ENCODE measurements at places on chromosomes 3 and 15.

GRCh38 chr15:24966364-24967103 lies 11.7 kb downstream of the SNRPN start:
- H3K4me1 ChIP-seq = no peaks in the 10 kb centered on the region
- DNase-seq = no peak
- no peaks in the 10 kb centered on the region for H3K27me3 ChIP-seq

- no peak overlapping the region for H3K4me3 ChIP-seq
- H3K27me3 ChIP-seq = peaks cover 12% of the 10 kb centered on the region
- no peak overlapping the region for H3K27ac ChIP-seq
- no peaks in the 10 kb centered on the region for H3K4me1 ChIP-seq
Measured at GRCh38 chr3:45218578-45219390, 7.3 kb downstream of the TMEM158 start.

- no peak overlapping the region for H3K4me3 ChIP-seq
- peaks cover under 1% of the 10 kb centered on the region for H3K27me3 ChIP-seq
- no peaks in the 10 kb centered on the region for H3K36me3 ChIP-seq
- DNase-seq = no peak
- no peaks in the 10 kb centered on the region for H3K4me1 ChIP-seq
- H3K27ac ChIP-seq = no peak overlapping the region
Measured at GRCh38 chr3:66031102-66031698, 7.5 kb downstream of the MAGI1 start.

GRCh38 chr3:152071924-152072323 lies 196.8 kb upstream of the MBNL1 start:
- no peak for DNase-seq
- no peak overlapping the region for H3K27ac ChIP-seq
- H3K4me3 ChIP-seq = no peak overlapping the region
- H3K4me1 ChIP-seq = no peaks in the 10 kb centered on the region

- no peak overlapping the region for H3K27ac ChIP-seq
- peaks cover 77% of the 10 kb centered on the region for H3K36me3 ChIP-seq
- H3K4me3 ChIP-seq = no peak overlapping the region
- no peaks in the 10 kb centered on the region for H3K4me1 ChIP-seq
Measured at GRCh38 chr3:12593473-12593872, 36.6 kb downstream of the MKRN2 start.

- no peaks in the 10 kb centered on the region for H3K4me1 ChIP-seq
- no peak overlapping the region for H3K4me3 ChIP-seq
- no peaks in the 10 kb centered on the region for H3K36me3 ChIP-seq
- H3K27me3 ChIP-seq = no peaks in the 10 kb centered on the region
Measured at GRCh38 chr15:27092390-27092789, 121.4 kb downstream of the GABRG3 start.

DNA sequence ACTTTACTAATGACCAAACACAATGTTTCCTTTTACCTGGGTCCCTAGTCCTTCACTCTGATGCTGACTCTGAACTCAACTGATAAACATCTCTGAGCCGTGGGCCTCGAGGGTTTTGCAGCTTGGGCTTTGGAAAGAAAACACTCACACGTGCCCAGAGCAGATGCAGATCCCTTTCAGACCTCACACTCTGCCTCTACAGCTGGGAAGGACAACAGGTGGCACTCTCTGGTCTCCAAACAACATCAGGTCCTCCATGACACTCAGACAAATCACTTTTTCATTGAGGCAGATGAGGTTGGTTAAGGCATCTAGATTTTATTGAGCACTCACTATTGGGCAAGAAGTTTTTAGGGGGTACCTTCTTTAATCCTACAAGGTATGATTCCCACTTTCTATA lies 64.7 kb upstream of the NTRK3 start:
- H3K27me3 ChIP-seq = peaks cover 2% of the 10 kb centered on the region
- no peaks in the 10 kb centered on the region for H3K36me3 ChIP-seq
- no peak overlapping the region for H3K4me3 ChIP-seq
- no peaks in the 10 kb centered on the region for H3K4me1 ChIP-seq
- H3K27ac ChIP-seq = no peak overlapping the region

DNA sequence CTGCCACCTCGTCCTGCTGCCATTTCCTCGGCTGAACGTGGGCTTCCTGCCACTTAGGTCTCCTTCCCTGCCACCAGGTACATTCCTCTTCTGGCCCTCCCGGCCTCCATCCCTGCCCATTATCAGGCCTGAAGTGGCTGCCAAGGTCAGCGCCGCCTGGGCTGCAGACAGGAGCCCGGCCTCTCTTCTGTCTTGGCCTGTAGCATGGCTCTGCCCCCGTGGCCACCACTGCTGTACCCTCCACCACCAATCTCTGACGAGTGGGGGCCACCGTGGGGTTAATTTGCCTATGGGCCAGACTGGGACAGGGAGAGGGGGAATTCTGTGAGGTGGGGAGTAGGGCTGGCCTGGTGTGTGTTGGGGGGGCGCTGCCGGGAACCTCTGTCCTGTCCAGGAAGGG lies 2.0 kb upstream of the BAHD1 start:
- no peak for DNase-seq
- no peaks in the 10 kb centered on the region for H3K36me3 ChIP-seq
- H3K27me3 ChIP-seq = peaks cover 8% of the 10 kb centered on the region
- H3K4me3 ChIP-seq = no peak overlapping the region

DNA sequence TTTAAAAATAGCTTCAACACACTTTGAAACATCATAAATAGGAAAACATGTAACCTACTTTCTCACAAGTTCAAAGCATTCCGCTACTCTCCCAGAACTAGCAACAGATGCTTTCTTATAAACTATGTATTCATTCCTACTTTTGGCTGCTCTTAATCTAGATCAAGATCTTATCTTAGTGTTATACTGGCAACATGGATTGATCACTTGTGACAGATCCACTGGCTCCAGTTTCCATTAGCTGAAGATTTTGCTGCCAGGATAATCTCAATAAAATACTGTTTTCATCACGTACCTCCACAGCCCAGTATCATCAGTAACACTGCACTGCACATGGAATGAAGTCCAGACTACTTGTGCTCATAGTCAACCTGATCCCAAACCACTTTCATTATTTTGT lies 491.7 kb upstream of the AGTR1 start:
- no peak for DNase-seq
- H3K27ac ChIP-seq = no peak overlapping the region
- no peaks in the 10 kb centered on the region for H3K4me1 ChIP-seq
- H3K4me3 ChIP-seq = no peak overlapping the region

DNA sequence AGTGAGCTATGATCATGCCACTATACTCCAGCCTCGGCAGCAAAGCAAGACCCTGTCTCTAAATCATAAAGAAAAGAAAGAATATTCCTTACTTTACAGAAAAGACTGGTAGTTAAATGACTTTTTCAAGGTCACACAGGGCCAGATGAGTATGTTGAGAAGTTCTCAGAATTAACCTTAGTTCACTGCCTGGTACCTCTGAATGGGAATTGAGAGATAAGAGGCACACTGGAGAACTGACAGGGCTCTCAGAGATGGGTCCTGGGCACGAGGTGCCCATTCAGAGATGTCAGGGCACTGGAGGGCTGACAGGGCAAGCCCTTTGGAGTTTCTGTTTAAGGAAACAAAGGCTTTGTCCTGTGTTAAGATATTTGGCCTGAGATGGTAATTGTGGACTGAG lies 157.7 kb downstream of the PDE8A start:
- H3K27ac ChIP-seq = no peak overlapping the region
- no peak for DNase-seq
- no peaks in the 10 kb centered on the region for H3K4me1 ChIP-seq
- no peaks in the 10 kb centered on the region for H3K27me3 ChIP-seq
- H3K4me3 ChIP-seq = no peak overlapping the region

DNA sequence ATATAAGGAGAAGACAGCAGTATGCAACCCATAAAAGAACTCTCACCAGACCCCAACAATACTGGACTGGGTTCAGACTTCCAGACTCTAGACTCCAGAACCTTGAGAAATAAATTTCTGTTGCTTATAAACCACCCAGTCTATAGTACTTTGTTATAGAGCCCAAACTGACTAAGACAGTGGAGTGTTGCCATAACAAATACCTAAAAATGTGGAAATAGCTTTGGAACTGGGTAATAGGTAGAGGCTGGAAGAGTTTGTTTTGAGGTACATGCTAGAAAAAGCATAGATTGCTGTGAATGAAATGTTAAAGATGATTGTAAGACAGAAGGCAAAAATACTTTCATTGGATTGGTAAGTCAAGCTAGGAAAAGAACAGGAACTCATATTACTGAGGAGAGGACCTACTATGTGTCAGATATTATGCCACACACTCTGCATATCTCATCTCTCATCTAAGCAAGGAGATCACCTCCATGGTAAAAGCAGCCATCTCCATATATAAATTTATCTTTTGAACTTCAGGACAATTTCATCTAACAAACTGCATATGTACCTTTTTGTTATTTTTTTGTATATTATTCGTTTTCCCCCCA lies 67.4 kb upstream of the FNDC3B start:
- DNase-seq = no peak
- H3K36me3 ChIP-seq = no peaks in the 10 kb centered on the region
- H3K27ac ChIP-seq = no peak overlapping the region

GRCh38 chr3:178795349-178795748 lies 259.1 kb downstream of the KCNMB2 start:
- H3K36me3 ChIP-seq = no peaks in the 10 kb centered on the region
- H3K27ac ChIP-seq = no peak overlapping the region
- H3K4me1 ChIP-seq = no peaks in the 10 kb centered on the region
- H3K27me3 ChIP-seq = no peaks in the 10 kb centered on the region
- no peak overlapping the region for H3K4me3 ChIP-seq

DNA sequence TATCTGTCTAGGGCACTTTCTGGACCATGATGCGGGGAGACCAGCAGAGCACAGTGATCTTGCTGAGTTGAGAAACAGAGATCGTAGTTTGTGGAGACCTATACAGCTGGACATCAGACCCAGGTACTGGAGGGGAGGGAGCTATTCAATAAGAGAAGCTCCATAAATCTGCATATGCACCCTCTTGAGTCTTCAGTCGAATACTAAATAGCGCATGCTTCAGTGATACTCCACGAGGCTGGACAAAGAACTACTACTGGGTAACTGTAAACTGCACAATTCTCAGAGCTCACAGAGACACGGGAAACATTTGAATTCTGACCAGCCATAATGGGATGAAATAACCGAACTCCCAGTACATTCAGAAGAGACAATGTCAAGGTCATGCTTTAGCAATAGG lies 49.7 kb downstream of the MINAR1 start:
- no peaks in the 10 kb centered on the region for H3K4me1 ChIP-seq
- no peak for DNase-seq
- H3K27me3 ChIP-seq = no peaks in the 10 kb centered on the region
- no peak overlapping the region for H3K27ac ChIP-seq
- no peaks in the 10 kb centered on the region for H3K36me3 ChIP-seq

DNA sequence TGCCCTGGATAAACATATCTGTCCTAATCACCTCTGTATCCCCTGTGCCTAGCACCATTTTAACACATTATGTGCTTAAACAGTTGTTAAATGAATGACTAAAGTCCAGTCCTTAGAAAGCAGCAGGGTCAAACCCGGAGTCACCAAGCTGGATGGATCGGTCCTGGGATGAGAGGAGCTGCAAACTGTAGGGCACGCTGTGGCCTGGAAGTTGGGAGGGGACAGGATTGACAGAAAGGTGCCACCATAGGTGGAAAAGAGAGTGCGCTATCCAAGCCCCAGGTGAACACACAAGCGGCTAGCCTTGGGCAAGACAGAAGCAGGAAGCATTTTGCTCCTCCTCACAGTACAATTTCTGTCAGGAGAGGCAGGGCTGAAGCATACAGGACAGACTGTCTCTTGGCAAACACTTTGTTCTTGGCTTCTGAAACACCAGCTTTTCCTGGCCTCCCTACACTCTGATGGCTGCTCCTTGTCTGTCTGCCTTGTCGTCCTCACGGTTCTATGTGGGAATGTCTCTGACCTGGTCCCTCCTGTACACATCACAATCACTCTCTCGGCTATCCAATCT lies 48.4 kb upstream of the KY start:
- H3K27me3 ChIP-seq = no peaks in the 10 kb centered on the region
- no peak overlapping the region for H3K27ac ChIP-seq
- no peaks in the 10 kb centered on the region for H3K36me3 ChIP-seq
- no peak for DNase-seq

DNA sequence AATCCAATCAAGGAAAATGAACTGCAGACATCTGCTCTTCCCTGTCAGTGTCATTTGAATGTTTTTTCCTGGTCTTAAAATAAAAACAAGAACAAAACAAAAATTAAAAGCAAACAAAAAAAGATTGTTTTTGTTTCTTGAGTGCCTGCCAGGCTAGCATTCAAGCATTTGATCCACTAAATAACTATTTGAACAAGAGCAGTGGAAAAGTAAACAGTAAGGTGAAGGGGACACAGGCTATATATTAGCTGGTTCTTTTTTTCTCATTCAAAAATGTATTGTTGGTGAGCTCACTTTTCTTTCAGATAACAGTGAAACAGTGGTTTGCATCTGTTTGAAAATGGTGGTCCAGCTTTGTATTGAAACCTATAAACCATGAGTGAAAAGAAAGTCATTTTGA lies 586.9 kb upstream of the SGO1 start:
- H3K27me3 ChIP-seq = no peaks in the 10 kb centered on the region
- no peak for DNase-seq
- no peak overlapping the region for H3K4me3 ChIP-seq
- H3K4me1 ChIP-seq = no peaks in the 10 kb centered on the region

DNA sequence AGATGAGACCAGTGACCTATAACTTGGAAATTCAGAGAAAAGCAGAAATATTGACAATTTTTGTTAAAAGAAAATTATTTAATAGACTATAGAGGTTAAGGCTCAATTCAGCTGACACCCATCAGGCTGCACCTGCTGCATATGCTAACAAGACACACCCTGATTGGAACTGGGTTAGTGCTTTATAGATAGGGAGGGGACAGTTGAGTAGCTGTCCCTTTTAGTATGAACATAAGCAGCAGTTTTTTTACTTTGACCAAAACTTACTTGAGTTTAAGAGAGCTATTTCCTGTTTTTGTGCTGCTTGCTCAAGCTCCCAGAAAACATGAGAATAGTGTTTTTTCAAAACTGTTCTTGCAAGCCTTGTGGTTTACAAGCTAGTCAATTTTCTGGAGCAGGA lies 292.6 kb downstream of the LRRC3B start:
- no peak overlapping the region for H3K27ac ChIP-seq
- H3K4me3 ChIP-seq = no peak overlapping the region
- H3K4me1 ChIP-seq = no peaks in the 10 kb centered on the region

GRCh38 chr3:73658227-73658626 lies 33.5 kb upstream of the PDZRN3 start:
- H3K27ac ChIP-seq = no peak overlapping the region
- no peaks in the 10 kb centered on the region for H3K36me3 ChIP-seq
- no peak for DNase-seq

DNA sequence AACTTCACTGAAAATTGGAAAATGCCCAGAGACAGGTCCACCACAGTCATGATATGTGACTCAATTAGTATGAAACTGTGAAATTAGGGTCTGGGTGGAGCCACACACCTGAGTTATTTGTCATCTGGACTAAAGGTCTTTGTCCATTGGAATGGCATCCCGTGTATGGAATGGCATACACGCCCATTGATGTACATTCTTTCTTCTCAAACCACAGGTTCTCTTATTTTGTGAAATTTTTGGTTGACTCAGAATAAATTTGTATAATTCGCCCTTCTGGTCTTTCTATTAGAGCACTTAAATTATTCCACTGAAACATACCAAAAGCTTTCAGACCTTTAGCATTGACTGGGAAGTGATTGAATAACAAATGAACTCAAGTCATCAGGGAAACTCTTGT lies 66.8 kb upstream of the UBE2E1 start:
- no peaks in the 10 kb centered on the region for H3K27me3 ChIP-seq
- DNase-seq = no peak
- H3K4me1 ChIP-seq = no peaks in the 10 kb centered on the region
- H3K4me3 ChIP-seq = no peak overlapping the region
- H3K27ac ChIP-seq = no peak overlapping the region
